ENCODE measurements at places on chromosomes 1 and 21. TPM values are rescaled to one million over a fixed set of nuclear protein-coding genes. Genes with fewer than 3 reads are reported as not detected.

DIPK1A gene
- 8.4 TPM for total RNA-seq

CDC20 gene
- 184 TPM for total RNA-seq

LIPI gene
- not detected for total RNA-seq

MECR gene
- 42.7 TPM for total RNA-seq

NCF2 gene
- 5.4 TPM for total RNA-seq

C1orf185 gene
- total RNA-seq = not detected

TMEM269 gene
- total RNA-seq = 0.06 TPM

DNAJC28 gene
- 0.23 TPM for total RNA-seq
